ENCODE measurements at places on chromosomes 11 and 22.

DNA sequence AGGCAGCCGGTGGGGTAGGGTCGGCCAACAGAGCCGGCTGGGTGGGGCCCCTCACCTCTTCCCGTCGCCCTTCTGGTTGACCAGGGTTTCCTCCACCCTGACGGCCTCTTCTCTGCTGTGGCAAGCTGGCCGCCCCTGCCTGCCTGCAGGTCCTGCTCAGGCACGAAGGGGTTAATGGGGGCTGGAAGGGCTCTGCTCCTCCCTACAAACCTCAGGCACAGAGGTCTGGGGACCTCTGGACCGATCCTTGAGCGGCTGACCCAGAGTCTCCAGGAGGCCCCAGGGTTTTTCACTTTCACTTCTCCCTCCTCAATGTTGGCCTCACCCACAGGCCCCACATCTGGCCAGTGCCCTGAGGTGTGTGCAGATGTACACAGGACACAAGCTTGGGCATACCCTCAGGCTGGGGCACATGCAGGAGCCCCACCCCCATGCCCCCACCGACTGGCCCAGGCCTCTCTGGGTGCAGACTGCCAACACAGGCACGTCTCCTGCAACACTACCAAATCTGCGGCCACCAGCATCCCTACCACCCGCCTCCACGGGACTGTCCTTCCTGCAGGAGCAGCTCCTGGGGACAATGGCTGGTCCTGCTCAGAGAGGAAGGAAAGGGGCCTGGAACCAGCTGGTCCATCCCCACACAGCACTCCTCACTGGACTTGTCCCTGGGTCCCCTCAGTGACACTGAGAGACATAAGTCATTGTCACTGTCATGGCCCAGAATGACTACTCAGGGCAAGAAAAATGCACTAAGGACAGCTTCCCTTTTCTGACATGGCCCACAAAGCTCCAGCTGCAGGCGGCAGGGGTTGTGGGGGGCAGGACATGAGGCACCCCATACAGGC is 3.2 kb upstream of the TBX1 start:
- DNase-seq, result no peak

DNA sequence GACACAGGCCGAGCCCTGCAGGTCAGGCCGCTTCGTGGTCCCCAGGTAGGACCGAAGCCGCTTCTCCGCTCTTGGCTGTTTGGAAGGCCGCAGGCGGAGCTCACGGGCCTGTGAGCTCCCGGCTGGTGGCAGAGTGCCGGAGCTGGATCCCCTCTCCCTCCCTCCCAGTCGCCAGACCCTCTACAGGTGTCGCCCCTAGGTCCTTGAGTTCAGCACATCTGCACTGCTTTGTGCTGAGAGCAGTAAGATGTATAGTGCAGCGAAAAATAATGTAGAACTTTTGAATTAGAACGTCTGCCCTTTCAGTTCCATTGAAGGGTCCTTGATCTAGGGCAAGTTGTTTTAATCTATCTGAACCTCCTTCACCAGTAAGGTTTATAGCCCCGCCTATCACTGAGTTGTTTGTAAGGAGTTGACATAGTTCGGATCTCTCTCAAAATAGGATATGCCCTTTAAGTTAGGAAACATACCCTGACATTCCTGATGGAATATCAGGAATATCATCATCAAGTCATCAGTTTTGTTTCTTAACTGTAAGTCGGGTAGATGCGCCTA is 419 bp downstream of the ANKRD49 start:
- DNase-seq, result no peak

- DNase-seq, result peak; percentile 37
These were observed 70.2 kb upstream of the EED start for GRCh38 chr11:86174101-86175046.

- DNase-seq, result no peak
These were observed 697 bp downstream of the LGALS1 start for GRCh38 chr22:37675930-37676735.

GRCh38 chr11:122714484-122714883 is 59.0 kb downstream of the UBASH3B start:
- DNase-seq, result no peak

GRCh38 chr11:120062561-120062930 is 75.4 kb downstream of the TRIM29 start:
- DNase-seq, result no peak

DNA sequence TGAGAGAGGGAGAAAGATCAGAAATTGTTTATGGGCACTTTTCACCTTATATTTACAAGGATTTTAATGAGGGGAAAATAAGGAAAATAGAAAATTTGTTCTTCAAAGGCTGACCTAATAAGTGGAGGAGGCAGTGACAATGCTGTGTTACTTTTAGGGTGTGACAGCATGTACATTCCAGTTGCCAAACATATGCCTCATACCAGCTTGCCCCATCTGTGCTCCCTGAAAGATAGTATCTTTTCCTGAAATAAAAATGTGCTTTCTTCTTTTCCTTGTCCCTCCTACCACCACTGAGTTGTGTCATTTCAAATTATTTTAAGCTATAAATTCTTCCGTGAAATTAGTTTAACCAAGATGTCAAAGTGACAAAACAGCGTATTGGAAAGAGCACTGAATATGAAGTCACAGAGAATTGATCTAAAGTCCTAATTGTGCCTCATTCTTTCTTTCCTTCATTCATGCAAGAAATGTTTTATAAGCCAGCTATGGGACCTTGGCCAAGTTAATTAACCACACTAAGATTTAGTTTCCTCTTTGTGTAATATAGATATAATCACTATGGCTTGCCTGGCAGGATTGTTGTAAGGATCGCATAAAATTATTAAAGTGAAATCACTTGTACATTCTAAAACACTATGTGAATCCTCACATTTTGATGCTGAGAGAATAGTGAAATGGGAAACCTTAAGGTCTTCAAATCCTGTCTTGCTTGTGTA is 1307.5 kb upstream of the TENM4 start:
- no peak for DNase-seq

DNA sequence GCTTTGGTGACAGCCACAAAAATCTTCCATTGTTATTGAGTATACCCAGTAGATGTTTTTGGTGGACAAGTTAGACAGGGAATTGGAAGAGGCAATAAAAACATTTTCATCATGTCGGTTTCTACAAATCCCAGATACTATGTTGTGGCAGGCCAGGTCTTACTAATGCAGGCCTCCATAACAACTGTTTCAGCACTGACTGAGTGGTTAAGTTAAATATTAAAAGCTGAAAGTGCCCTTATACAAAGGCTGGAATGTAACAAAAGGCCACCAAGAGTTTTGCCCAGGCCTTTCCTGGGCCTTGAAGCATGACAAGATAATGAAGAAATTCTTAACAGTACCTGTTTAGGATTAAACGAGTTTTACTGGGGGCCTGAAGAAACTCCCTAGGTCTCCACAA is 29.3 kb downstream of the DMC1 start:
- DNase-seq, result no peak

DNA sequence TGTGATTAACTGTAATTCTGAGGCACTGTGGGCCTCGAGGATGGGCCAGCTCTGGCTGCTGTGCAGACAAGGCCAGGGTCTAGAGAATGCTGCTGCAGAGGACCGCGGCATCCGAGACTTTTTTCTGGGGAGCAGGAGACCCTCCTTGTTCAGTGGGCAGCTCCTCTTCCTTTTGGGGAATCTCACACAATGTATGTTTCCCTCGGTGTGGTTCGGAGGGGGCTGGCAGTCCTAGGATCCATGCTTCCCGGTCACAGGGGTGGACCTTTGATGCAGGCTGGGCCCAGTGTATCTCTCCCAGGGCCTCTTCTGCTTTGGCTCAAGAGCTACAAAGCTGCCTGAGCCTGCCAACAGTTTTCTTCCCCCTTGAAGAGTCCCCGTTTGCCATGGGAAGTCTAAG is 31.5 kb downstream of the MYEOV start:
- DNase-seq, result no peak

GRCh38 chr11:73651661-73652045 is 5.3 kb downstream of the PLEKHB1 start:
- no peak for DNase-seq

DNA sequence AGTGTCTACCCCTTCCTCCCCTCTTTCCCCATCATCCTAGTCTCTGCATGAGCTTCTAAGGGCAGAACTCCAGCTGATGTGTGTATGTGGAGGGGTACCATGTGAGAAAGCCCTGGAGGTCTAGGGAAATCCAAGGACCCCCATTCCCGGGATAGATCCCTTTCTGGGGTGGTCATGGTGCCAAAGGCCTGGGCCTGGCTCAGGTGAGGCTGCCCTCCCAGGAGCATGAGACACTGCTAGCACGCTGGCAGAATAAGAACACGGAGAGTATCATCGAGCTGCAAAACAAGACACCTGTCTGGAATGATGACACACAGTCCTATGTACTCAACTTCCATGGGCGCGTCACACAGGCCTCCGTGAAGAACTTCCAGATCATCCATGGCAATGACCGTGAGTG is 19.6 kb downstream of the TUB start:
- DNase-seq, result no peak

- DNase-seq, result no peak
These were observed 48.1 kb upstream of the ME3 start for GRCh38 chr11:86720546-86720945.

GRCh38 chr11:134655189-134655989 is 243.3 kb upstream of the B3GAT1 start:
- DNase-seq, result no peak

DNA sequence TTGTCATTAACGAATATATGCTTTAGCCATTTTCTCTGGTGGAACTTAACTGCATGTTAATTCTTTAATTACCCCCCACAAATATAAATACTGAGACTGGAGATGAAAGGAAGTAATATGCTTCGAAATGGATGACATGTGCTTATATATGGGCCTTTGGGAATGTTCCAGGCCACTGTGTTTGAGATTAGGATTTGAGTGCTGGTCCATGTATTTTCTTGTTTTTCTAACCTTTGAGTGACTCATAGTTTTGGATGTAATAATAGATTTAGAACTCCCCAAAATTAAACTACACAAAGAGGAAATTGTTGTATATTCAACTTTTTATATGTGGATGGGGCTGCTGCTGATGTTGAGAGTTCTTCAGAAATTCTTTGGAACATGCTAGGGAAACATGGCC is 54.2 kb downstream of the EXT2 start:
- no peak for DNase-seq

GRCh38 chr22:24834845-24835570 is 29.0 kb downstream of the SGSM1 start:
- no peak for DNase-seq

DNA sequence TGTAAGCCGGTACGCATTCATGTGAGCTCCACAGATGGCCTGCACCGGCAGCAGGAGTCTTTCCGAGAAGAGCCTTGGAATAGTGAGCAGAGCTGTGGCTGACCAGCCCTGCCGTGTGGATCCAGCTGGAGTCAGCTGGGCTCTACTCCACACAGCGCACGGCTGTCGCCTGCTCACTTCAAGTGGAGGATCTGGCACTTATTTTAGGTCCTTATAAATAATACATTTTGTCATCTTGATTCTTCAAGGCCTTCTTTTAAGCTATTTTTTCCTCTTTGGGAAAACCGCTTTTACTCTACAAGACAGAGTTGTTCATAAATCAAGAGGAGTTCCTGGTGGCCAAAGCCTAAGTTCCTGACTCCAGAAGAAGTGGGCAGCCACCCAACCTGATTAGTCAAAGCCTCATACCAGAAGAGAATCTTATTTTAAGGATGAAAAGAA is 93.8 kb downstream of the KCNC1 start:
- no peak for DNase-seq

DNA sequence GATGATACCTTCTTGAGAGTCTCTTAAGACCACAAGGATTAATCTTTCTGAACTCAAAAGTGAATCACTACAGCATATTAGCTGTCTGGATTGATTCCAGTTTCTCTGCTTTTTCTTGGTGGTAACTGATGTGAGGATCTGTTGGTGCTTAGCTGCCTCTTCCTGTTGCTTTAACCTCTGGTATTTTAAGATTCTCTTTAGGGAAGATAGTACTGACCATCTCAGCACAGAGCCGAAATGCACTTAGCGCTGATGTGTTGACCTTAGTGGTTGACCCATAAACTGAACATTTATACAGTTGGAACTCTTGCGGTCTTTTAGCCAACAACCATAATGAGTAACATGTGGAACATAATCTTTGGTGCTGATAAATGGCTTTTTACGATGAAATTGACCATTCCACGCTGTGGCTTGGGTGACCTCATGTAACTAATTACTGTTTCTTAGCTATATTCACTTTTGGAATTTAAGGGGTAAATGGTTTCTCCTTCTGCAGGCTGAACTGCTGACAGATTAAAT is 33.7 kb downstream of the APLP2 start:
- no peak for DNase-seq

GRCh38 chr11:612201-612960 is 3.4 kb downstream of the IRF7 start:
- DNase-seq, result no peak

DNA sequence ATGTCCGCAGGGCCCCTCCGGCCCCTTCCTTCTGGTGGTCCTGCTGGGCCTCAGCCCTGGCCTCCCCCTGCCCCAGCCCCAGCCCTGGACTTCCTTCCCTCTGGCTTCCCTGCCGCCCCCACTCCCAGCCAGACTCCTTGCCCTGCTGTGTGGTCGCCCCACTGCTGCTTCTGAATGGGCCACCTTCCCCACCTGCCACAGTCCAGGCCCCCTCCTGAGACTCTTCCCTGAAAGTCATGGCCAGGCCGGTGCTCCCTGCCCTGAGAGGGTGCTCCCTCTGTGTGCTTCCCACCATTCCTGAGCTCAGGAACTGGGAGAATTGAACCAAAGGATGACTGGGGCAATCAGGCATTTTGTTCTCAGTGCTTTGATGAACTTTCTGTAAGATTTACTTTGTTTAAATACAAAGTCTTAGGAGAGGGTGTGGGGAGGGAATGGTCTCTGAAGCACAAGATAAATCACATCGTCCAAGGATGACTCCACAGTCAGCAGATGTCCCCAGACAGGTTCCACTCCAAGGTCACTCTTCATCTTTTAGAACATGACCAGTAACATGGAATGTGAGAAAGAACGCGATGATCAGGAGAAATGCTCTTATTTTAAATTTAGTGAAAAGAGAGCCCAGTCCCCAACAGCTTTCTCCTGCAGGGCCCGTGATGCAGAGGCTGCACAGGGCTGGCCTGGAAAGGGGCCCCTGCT is 774 bp downstream of the APOBEC3D start:
- DNase-seq, result no peak

DNA sequence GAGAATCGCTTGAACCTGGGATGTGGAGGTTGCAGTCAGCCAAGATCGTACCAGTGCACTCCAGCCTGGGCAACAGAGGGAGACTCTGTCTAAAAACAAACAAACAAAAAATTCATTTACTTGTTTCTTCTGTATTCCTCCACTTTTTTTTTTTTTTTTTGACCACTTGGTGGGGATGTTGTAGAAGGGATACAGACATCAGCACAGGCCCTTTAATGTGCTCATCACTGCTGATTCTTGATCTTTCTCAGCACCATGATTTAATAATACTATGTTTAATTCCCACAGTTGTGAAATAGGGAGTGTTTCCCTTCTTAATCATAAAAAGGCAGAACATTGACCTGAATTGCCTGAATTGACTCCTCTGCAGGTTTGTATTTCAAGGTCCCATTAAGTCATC is 4.5 kb downstream of the TTC9C start:
- DNase-seq, result no peak

DNA sequence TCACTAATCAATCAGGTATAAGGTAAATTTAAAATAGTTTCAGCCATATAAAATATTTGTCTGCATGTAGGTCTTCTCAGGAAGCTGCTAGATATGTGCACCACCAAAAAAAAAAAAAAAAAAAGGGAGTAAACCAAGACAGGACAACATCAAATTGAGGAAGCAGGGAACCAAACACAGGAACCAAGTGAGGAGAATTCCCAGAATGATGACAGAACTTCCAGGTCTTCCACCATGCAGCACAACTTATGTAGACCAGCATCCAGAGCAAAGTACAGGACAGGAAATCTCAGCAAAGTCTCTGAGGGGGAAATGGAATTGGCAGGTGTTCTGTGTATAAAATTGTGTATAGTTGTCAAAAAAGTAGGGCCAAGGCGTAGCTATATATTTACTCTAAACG is 101.2 kb upstream of the CTSC start:
- DNase-seq, result no peak

GRCh38 chr22:49705216-49705971 is 122.3 kb downstream of the BRD1 start:
- no peak for DNase-seq
